ENCODE measurements at places on chromosomes 5 and 9.

GRCh38 chr9:12774861-12775678 is at the start of gene LURAP1L:
LURAP1L (plus strand) TSS chr9:12775020; CDS start chr9:12775716, 696 bp downstream.
- DNase-seq = peak; percentile 80

GRCh38 chr5:168314735-168315411 is 23.4 kb downstream of the WWC1 start:
- peak; percentile 97 for DNase-seq

- DNase-seq = no peak
Observed at GRCh38 chr5:65880496-65881072, 45.8 kb upstream of the ERBIN start.

DNA sequence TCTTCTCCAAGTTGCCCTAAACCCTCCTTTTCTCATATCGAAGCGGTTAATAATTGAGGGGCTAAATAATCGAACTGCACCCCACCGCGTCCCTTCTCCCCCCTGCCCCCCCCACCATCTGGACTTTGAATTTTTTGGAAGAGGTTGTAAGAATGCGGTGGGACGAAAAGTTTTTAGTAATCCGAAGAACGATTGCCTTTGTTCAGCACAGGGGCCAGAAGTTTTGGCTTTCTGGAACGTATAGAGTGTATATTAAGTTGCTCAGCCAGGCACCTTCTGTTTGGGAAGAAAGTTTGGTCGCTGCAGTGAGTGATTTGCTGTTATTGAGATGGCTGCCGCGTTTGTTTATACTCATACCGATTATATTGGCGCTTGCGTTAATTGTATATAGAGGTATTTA is 518 bp downstream of the ERBIN start:
- peak; percentile 49 for DNase-seq

GRCh38 chr5:39650008-39650762 is 225.4 kb upstream of the DAB2 start:
- peak; percentile 52 for DNase-seq

DNA sequence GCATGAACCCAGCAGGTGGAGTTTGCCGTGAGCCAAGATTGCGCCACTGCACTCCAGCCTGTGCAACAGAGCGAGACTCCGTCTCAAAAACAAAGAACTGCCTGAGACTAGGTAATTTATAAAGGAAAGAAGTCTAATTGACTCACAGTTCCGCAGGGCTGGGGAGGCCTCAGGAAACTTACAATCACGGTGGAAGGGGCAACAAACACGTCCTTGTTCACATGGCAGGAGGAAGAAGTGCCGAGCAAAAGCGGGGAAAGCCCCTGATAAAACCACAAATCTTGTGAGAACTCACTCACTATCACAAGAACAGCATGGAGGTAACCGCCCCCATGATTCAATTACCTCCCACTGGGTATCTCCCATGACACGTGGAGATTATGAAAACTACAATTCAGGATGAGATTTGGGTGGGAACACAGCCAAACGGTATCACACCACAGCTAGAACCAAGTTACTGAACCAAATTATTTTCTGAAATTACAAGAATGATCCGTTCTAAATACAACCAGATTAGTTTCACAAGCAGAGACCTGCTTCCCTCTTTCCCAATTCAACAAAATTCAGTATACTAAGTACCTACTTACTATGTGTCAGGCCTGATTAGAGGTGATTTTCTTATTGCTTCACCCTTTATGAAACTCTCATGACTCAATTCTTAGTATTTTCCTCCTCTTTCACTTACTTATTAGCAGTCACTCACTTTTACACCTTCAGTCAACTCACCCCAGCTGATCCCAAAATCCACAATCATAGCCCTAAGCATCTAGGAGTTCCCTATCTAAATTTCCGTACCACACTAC is 8.4 kb downstream of the UBTD2 start:
- peak; percentile 32 for DNase-seq

GRCh38 chr5:64838803-64839202 is 70.1 kb downstream of the CWC27 start:
- DNase-seq = peak; percentile 44

DNA sequence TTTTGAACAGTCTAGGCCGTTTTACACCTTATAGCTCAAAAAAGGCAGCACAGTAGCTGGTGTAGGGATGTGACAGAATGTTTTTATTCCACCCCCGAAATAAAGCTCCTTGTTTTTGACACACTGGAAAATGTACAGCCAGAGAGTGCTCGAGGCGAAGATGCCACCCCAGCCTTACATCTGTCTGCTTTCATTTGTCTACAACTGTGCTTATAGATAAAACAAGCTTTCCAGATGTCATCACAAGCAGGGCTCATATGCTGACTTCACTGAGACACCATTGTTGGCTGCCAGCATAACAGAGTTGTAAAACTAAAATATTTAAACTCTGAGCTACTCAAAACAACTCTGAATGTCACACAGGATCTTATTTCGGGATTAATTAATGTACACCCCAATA is 386.3 kb downstream of the BNC2 start:
- no peak for DNase-seq

DNA sequence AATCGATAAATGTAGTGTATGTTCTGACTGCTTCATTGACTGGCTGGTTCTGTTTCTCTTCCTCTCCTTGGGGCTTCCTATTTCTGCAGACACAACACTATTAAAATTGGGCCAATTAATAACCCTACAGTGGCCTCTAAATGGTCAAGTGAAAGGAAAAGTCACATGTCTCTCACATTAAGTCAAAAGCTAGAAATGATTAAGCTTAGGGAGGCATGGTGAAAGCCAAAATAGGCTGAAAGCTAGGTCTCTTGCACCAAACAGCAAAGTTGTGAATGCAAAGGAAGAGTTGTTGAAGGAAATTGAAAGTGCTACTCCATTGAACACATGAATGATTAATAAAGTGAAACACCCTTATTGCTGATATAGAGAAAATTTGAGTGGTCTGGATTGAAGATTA is 58.2 kb downstream of the CCNH start:
- DNase-seq = no peak

- peak; percentile 93 for DNase-seq
Observed at GRCh38 chr5:81626524-81626923, 124.4 kb downstream of the SSBP2 start.

GRCh38 chr5:104084896-104085295 is 522.3 kb upstream of the NUDT12 start:
- DNase-seq = no peak

GRCh38 chr9:21443849-21444625 is 3.8 kb downstream of the IFNA1 start:
- DNase-seq = no peak

GRCh38 chr5:153096381-153096780 is 394.1 kb upstream of the GRIA1 start:
- no peak for DNase-seq
